Skeletal muscle cell (primary cell): ENCODE measurements at places on chromosomes 3 and 15.

DNA sequence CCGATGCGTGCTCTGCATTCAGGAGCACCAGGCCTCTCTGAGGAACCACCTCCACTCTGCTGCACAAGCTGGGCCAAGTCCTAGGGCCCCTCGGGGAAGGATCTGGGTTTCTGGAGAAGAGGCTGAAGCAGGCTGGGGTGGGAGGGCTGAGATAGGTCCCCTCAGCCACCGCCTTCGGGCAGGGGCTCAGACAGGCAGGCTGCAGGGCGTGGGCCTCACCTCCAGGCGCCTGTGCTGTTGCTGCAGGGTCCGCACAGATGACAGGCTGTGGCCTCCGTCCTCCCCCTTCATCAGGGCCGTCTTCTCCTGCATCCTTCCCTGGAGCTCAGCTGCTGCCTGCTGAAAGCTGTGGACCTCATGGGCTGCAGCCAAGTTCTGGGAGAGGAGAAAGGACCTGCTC, 15.2 kb downstream of the PLA2G4B start:
- DNase-seq, result no peak

- DNase-seq, result no peak
Observed at GRCh38 chr15:46080016-46080415, 445.2 kb downstream of the SQOR start.

DNA sequence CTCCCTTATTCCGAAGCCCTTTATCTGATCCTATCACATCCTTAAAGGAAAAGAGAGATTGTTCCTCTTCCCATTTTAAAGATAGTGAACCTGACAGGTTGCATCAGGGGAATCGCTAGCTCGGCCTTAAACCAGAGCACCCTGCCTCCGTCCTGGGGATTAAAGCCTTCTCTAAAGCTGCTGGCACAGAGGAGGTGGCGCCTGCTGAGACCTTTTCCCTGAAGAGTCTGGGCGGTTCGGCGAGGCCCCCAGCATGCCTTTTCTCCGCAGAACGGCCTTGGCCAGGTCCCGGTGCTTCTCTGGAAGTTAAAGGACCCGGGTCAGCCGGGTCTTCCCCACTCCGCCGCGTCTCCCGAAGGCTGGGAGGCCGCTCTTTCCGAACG, 593 bp downstream of the FAM219B start:
- no peak for DNase-seq

- no peak for DNase-seq
Observed at GRCh38 chr15:41263891-41264351, 32.9 kb downstream of the CHP1 start.

- DNase-seq, result no peak
Observed at GRCh38 chr3:29410220-29410619, 129.3 kb downstream of the RBMS3 start.

- DNase-seq, result peak; percentile 45
Observed at GRCh38 chr3:78258798-78259197, 1218.9 kb downstream of the ROBO2 start.

DNA sequence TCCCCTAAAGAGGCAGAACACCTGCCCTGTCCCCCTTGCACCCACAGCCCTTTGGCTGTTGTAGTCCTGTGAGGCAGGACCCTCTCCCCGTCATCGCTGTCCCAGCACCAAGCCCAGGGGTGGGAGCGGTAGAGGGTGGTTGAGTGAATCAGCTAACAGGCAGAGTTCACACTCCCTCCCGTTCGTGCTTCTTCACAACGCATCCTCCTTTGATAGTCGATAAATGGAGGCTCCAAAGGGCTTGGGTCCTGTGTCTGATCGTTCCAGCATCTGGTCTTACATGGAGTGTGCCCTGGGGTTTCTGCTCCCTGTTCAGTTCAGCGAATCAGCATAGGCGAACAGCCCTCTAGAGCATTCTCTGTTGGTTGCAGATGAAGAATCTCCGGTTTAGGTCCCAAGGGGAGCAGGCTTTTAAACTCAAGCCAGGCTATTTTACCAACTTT, 820 bp upstream of the HMCES start:
- DNase-seq, result no peak

DNA sequence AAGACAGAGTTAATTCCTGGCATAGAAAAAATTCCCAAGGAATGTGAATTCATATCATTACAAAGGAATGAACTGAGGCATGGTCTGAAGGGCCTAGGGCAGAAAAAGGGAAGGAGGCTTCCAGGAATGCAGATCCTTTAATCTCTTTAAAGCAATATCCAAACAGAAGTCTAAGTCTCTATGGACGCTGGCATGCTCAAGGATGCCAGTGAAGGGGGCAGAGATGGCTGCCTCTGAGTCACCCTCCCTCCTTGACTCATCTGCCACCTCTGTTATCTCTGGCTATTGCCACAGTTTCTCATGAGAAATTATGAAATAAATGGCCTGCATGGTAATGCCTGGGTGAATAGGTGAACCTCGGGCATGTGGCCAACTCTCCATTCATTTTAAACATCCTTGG, 96.3 kb upstream of the BCL6 start:
- DNase-seq, result no peak

- no peak for DNase-seq
Observed at GRCh38 chr15:57284535-57284934, 91.8 kb upstream of the CGNL1 start.

- DNase-seq, result no peak
Observed at GRCh38 chr15:98649472-98650416, 1.4 kb downstream of the IGF1R start.

GRCh38 chr3:157498371-157498770, 4.8 kb downstream of the VEPH1 start:
- DNase-seq, result no peak

DNA sequence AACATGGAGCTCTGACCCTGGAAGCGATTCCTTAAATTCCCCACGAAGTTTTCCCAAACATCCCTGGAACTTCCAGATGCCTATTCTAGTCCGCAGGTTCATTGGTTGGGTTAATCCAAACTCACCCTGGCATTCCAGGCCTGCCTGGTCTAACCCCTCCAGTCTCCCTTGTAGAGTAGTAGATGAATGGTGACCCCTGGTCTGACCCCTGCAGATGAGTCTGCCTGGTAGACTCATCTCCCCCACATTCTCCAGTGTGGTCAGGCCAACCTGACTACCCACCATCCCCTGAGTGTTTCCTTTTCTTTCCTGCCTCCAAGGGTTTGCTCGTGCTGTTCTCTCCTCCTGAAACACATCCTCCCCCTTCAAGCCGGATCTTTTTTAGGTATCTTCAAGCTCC, 10.8 kb upstream of the HRH1 start:
- DNase-seq, result no peak

- no peak for DNase-seq
Observed at GRCh38 chr3:39960515-39961191, 151.2 kb downstream of the MYRIP start.

GRCh38 chr15:42577514-42578031, 2.2 kb downstream of the STARD9 start:
- peak; percentile 72 for DNase-seq

DNA sequence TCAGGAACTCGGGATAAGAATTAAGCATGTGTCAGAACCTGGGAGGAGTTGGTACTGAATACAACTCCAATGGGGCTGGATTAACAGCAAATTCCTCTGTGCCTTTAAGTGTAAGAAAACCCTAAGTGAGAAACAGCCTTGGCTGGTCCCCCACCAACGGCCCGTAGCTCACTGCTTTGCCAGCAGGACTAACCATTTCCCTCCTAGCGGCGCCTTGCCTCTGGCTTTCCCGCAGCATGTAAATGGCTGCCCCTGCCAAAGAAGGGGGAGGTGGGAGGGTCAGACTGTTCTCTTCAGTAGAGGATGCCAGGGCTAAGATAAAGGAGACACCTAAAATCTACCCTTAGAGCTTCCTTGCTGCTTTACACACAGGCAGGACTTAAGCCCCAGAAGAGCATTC, 51.0 kb upstream of the SH3GL3 start:
- DNase-seq, result no peak

- DNase-seq, result no peak
Observed at GRCh38 chr15:29815000-29815710, 7.1 kb downstream of the TJP1 start.

DNA sequence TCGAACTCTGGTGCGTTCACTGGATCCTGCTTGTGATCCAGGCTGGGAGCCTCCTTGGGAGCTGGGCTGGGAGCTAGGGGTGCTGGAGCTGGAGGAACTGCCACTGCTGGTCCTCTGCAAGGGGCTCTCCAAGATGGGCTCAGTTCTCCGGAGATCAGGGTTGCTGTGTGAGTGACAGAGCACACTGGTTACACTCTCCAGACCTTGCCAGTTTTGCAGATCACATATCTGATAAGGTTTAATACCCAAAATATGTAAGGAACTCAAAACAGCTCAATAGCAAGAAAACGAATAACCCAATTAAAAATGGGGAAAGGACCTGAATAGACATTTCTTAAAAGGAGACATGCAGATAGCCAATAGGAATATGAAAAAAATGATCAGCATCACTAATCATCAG, 84.2 kb upstream of the SLC2A2 start:
- DNase-seq, result no peak

GRCh38 chr3:100265016-100265415, 4.2 kb downstream of the TBC1D23 start:
- DNase-seq, result no peak

DNA sequence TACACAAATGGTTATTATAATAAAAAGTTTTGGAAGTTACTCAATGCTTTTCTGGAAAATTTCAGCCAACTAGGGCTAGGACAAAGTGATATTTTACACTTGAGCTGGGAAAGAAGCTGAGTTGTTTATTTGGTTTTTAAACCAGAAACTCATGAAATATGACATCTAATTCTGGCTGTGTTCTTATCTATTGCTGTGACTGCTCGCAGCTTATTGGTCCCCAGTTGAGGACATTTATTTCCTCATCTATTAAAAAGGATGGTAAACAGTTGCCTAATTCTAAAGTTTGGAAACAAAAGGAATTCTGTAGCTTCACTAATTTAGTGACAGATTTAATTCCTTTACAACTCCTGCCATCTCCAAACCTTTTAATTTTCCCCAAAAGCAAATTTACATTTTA, 487.6 kb upstream of the IL12A start:
- no peak for DNase-seq

GRCh38 chr3:173650596-173650995, 253.1 kb downstream of the NLGN1 start:
- DNase-seq, result no peak

DNA sequence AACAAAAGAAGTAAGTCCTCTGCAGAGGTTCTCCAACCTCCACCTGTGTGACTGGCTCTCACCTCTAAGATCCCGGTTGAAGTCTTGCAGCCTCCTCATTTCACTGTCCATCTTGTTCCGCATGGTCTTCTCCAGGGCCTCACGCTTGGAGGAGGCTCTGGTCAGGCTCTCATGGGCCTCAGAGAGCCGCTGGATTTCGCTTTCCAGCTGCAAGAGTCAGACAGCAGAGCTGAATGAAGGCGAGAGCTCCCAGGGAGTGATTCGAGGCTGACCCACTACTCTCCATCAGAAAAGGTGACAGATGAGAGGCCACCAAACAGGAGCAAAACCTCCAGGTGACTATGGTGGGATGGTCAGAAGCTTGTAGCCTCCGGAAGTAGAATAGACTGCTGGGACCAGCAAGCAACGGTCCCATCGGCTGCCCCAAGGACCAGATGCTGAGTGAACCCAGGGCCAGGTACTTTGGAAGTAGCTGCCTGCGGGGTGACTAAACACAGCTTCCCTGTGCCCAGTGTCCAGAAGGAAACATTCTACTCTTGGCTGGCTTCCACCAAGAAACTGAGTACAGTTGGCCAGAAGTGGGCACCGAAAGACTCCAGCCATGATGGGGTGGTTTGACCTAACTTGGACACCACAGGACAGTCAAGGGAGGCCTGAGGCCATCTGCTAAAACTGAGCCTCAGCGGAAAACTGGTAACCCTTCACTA, 7.9 kb downstream of the AMOTL2 start:
- no peak for DNase-seq

DNA sequence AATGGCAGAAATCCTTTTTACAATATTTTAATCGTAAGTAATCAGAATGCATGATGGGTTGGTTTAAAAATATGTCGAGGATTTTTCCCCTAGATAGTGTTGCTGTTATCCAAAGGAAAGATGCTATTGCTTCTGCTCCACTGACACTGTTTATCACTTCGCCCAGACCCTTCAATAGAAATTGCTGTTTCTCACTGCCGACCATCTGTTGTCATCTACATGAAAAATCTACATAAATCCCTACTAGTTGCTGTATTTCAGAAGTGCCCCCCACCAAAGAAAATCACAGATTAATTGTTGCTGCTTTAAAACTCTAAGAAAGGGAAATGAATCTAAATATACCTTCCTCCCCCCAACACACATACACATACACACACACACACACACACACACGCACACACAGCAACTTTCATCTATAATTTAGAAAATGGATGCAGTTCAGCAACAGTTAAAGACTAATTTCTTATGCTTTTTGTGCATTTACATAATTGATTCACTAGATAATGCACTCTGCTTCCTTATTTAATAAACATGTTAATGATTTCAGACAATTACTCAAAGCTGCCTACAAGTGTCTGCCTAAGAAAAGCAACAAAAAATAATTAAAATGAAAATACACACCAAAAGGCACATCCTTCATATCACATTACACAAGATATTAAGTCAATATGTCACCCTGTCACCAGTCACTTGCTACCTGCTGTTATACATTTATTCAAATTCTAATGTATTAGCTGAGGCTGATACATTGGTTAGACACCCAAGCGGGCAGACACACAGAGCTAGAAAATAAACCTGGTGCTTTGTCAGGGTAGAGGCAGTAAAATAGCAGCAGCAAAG, 82.8 kb downstream of the RORA start:
- DNase-seq, result no peak

DNA sequence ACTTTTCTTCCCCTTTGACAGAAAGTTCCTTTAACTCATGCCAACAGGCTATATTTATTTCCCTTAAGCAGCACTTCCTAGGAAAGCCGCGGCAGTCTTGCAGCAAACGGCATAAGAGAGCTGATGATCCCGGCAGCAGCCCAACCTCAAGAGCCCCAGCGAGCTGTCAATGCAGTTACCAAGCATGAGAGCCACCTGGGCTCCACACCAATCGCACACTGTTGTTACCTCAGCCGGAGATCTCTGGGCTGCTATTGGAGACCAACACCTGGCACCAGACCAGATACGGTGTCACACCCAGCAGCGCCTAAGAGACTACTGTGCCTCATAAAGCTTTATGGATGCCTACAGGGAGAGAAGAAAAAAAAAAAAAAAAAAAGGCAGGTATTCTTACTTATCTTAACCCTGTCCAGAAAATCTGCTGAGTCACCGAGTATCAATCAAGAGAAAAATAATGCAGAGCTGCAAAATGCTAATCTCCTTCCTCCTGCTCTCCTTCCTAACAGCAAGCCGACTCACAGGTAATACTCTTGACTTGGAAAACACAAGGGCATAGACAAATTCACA, 11.7 kb downstream of the ABCC5 start:
- DNase-seq, result no peak

DNA sequence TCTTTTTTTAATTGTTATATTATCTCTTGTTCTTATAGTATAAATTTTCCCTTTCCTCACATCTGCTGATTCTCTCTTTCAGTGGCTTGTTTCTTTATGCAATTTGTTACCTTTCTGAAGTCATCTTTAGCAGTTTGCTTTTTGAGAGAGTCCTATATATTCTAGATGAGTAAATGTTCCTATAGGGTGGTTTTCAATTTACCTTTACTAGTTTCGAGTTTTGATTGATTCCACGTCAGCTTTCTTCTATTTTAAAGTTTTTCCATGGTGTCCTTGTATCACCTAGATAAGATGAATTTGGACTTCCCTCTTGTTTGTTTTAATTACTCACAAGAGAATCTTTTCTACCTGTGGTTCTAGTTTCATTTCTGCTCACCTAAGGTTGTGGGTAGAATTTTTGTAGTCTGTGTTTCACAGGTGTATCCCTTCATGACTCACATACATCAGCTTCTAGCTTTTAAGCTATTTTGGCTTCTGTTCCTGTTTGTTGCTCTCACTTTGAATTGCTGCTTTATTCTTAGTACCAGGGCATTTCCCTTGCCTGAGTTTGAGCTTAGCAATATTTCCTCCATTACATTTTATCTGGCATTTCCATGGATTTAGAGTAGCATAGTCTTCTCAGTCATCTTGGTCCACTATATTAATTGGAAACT, 6.4 kb downstream of the TEX9 start:
- no peak for DNase-seq
